ENCODE measurements at places on chromosomes 7 and 10.

- no peak for DNase-seq
Observed at GRCh38 chr7:13286916-13287315, 599.5 kb downstream of the ARL4A start.

DNA sequence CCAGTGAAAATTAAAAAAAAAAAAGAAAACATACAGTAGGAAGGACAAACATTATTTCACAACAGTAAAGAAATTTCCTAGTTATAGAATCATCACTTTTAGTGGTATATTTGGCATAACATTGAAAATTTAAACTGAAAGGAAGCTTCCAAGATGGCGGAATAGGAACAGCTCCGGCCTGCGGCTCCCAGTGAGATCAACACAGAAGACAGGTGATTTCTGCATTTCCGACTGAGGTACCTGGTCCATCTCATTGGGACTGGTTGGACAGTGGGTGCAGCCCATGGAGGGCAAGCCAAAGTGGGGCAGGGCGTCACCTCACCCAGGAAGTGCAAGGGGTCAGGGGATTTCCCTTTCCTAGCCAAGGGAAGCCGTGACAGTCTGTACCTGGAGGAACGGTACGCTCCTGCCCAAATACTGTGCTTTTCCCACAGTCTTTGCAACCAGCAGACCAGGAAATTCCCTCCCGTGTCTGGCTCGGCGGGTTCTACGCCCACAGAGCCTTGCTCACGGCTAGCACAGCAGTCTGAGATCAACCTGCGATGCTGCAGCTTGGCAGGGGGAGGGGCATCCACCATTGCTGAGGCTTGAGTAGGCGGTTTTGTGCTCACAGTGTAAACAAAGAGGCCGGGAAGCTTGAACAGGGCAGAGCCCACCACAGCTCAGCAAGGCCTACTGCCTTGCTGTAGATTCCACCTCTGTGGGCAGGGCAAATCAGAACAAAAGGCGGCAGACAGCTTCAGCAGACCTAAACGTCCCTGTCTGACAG is 19.4 kb downstream of the PON3 start:
- DNase-seq, result no peak

- DNase-seq, result no peak
Observed at GRCh38 chr7:151806952-151807775, 69.8 kb downstream of the PRKAG2 start.

DNA sequence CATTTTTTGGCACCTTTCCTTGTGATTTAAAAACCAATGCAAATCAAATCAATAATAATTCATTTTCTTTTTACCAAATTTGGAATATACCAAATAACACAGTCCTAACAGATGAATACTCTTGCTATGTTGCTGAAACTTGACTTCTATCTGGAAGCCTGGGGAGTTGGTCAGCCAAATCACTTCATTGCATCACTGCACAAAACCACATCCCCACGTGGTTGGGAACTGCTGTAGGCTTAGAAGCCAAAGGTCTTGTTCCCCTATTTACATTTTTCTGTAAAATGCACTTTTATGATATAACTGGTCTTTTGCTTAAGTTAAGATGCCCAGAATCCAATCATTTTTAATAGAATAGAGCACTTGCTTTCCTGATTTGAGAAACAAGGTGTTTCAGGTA is 15.2 kb downstream of the GPR85 start:
- peak; percentile 81 for DNase-seq

- no peak for DNase-seq
Observed at GRCh38 chr7:137691566-137691965, 155.2 kb downstream of the DGKI start.

DNA sequence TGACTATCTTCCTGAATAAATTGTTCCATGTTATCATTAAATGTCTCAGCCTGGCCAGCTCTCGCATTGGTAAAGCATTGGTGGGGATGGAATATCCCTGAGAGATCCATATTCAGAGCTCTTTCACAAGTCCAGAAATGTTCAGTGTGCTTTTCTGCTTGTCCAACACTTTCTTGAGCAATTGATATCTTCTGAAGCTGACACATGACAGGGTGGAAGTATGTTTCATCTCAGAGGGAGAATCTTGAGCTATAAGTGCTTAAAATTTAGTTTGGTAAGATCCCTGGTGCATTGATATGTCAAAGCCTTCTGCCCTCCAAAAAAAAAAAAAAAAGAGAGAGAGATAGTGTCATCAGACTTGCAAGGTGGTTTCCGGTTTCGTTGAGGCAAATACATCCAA is 7.4 kb downstream of the IFIT3 start:
- DNase-seq, result no peak

DNA sequence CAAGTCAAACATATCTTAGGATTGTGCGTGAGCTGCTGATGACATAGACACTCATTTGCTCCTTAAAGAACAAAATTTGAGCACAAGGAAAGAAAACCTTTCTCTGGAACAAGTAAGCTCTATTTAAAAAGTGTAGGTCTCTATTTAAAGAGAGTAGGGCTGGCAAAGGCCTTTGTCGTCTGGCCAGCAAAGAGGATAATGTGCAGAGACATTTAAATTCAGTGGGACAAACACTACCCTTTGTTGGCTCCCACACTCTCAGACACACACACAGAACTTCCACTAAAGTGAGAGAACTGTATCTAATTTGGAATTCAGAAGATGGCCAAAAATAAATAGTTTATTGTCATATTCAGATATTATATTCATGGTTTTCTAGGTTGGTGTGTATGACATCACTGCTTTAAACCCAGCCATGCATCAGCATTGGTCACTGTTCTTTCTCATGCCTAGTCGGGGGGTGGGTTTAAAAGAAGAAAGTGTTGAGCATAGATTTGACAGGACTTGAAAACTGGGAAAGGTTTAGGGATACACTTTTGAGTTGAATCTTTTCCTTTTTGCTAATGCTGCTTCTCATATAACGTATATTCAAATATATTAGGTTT is 49.5 kb upstream of the HDAC9 start:
- DNase-seq, result no peak

DNA sequence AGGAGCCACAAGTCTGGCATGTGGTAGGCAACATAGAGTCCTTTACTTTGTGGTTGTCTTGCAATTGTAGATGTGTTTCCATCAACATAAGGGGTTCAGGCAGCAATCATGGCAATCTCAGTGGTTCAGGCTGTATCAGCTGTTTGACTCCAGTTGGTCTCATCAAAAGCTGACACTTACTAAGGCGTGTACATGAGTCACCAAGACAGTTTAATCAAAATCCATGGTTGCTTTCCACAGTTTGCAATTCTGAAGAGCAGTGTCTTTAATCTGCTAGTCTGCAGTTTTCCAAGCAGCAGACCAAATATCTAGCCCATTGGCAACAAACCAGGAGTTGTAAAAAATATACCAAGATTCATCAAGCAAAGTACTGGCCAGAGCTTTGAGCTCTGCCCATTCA is 210.2 kb downstream of the MDFIC start:
- DNase-seq, result peak; percentile 6

- peak; percentile 15 for DNase-seq
Observed at GRCh38 chr10:78658645-78659597, 409.8 kb upstream of the ZMIZ1 start.

- peak; percentile 94 for DNase-seq
Observed at GRCh38 chr10:79149662-79150443, 81.1 kb downstream of the ZMIZ1 start.

GRCh38 chr7:142498364-142498763 is 240.5 kb upstream of the PRSS58 start:
- DNase-seq, result no peak

GRCh38 chr10:22693860-22694259 is 20.5 kb downstream of the PIP4K2A start:
- DNase-seq, result no peak

Data from hematopoietic multipotent progenitor cell treated with erythropoietin and hydrocortisone succinate and interleukin-3 and kit ligand, for 4 days (in vitro differentiated cells).